Neural crest cell (in vitro differentiated cells): ENCODE measurements at places on chromosomes 2 and 18. TPM values are rescaled to one million over a fixed set of nuclear protein-coding genes. Genes with fewer than 3 reads are reported as not detected.
A peak's percentile ranks its signal among the peaks of the same experiment; 100 is the strongest.

DNA sequence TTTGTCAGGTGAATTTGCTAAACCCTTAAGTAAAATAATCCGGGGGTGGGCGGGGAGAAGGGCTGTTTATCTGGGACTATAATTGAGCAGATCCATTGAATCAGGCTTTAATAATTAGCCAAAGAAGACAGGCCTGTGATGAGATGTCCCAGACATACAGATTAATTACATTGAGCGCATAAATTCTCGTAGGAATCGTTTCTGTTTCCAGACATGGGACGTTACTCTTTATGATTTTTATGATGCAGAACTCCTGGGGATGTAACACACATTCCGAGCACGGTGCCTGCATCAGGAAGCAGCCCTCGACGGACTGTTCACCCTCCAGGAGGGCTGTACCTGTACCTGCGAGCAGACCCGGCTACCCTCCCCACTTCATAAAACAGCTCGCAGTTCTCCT, 88.9 kb downstream of the SMIM21 start:
- peaks cover 25% of the 10 kb centered on the region for H3K4me1 ChIP-seq
- H3K36me3 ChIP-seq = no peaks in the 10 kb centered on the region
- no peak overlapping the region for H3K27ac ChIP-seq
- H3K27me3 ChIP-seq = peaks cover 74% of the 10 kb centered on the region
- no peak overlapping the region for H3K4me3 ChIP-seq

GRCh38 chr2:70084973-70085710, 2.1 kb upstream of the PCBP1 start:
- peak overlapping the region; percentile 100 for H3K27ac ChIP-seq
- H3K4me1 ChIP-seq = peaks cover 43% of the 10 kb centered on the region
- no peak for DNase-seq
- peaks cover 8% of the 10 kb centered on the region for H3K27me3 ChIP-seq

The ATP8B1 gene
- total RNA-seq = 0.05 and 0.09 TPM in 2 replicates

The RNF103 gene
- total RNA-seq = 13.5 and 13.8 TPM in 2 replicates

DNA sequence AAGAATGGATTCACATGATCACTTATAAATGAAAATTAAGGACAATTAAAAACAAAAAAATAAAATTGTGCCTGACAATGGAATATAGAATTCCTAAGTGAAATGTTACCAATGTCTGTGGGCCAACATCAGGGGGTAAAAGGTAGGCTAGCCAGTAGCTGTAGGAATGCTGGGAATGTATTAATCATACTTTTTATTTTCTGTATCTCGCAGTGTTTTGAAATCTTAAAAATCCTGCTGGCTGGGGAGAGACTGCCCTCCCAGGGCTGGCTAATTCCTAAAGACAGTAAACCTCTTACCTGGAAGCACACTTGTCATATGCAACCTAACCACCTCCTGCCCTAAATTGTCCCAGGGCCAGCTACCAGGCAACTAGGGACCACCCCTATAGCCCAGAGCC, 69.8 kb downstream of the REV1 start:
- H3K4me3 ChIP-seq = no peak overlapping the region
- peak overlapping the region; percentile 3 for H3K27ac ChIP-seq
- H3K36me3 ChIP-seq = peaks cover 15% of the 10 kb centered on the region
- DNase-seq = no peak
- no peaks in the 10 kb centered on the region for H3K27me3 ChIP-seq

GRCh38 chr2:200199576-200200263, 106.8 kb upstream of the SPATS2L start:
- H3K27ac ChIP-seq = no peak overlapping the region
- DNase-seq = no peak
- H3K36me3 ChIP-seq = no peaks in the 10 kb centered on the region
- H3K27me3 ChIP-seq = no peaks in the 10 kb centered on the region
- peaks cover 6% of the 10 kb centered on the region for H3K4me1 ChIP-seq

The CXCR4 gene
- total RNA-seq = 37.5 and 39.5 TPM in 2 replicates

GRCh38 chr2:67733517-67733916, 329.3 kb downstream of the C1D start:
- H3K4me3 ChIP-seq = no peak overlapping the region
- H3K36me3 ChIP-seq = no peaks in the 10 kb centered on the region
- DNase-seq = peak; percentile 1
- H3K27ac ChIP-seq = no peak overlapping the region

GRCh38 chr18:10838553-10838952, 310.8 kb downstream of the PIEZO2 start:
- H3K27ac ChIP-seq = no peak overlapping the region
- no peak for DNase-seq
- peaks cover 3% of the 10 kb centered on the region for H3K4me1 ChIP-seq
- H3K27me3 ChIP-seq = no peaks in the 10 kb centered on the region
- H3K36me3 ChIP-seq = no peaks in the 10 kb centered on the region

GRCh38 chr2:226797989-226798421, 1.6 kb downstream of the IRS1 start:
- H3K4me1 ChIP-seq = peaks cover 43% of the 10 kb centered on the region
- DNase-seq = no peak
- peaks cover 15% of the 10 kb centered on the region for H3K36me3 ChIP-seq
- no peak overlapping the region for H3K27ac ChIP-seq
- H3K27me3 ChIP-seq = peaks cover under 1% of the 10 kb centered on the region

- H3K27ac ChIP-seq = no peak overlapping the region
- H3K4me3 ChIP-seq = no peak overlapping the region
- peaks cover 6% of the 10 kb centered on the region for H3K36me3 ChIP-seq
These were observed 716.8 kb downstream of the SUCLG1 start for GRCh38 chr2:83742117-83742782.

DNA sequence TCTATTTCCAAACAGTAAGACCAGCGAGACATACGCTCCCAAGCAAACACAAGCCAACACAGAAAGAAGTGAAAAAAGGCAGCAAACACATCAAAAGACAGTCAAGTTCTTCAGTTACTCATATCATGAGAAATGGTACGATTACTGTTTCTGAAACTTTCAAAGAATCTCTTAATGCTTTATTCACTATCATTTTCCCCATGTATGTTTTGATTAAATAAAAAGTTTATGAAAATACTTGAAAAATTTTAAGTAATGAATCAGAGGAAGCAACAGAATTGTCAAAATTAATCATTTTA, 114.9 kb downstream of the HDAC4 start:
- DNase-seq = no peak
- no peak overlapping the region for H3K4me3 ChIP-seq
- no peaks in the 10 kb centered on the region for H3K27me3 ChIP-seq

GRCh38 chr2:43184339-43184895, 42.0 kb downstream of the ZFP36L2 start:
- DNase-seq = no peak
- peak overlapping the region; percentile 37 for H3K27ac ChIP-seq
- no peak overlapping the region for H3K4me3 ChIP-seq
- peaks cover 8% of the 10 kb centered on the region for H3K4me1 ChIP-seq
- H3K36me3 ChIP-seq = no peaks in the 10 kb centered on the region
- no peaks in the 10 kb centered on the region for H3K27me3 ChIP-seq

The MEIS1 gene
- total RNA-seq = 101 and 107 TPM in 2 replicates

The OSR1 gene
- total RNA-seq = 0.33 and 0.45 TPM in 2 replicates

DNA sequence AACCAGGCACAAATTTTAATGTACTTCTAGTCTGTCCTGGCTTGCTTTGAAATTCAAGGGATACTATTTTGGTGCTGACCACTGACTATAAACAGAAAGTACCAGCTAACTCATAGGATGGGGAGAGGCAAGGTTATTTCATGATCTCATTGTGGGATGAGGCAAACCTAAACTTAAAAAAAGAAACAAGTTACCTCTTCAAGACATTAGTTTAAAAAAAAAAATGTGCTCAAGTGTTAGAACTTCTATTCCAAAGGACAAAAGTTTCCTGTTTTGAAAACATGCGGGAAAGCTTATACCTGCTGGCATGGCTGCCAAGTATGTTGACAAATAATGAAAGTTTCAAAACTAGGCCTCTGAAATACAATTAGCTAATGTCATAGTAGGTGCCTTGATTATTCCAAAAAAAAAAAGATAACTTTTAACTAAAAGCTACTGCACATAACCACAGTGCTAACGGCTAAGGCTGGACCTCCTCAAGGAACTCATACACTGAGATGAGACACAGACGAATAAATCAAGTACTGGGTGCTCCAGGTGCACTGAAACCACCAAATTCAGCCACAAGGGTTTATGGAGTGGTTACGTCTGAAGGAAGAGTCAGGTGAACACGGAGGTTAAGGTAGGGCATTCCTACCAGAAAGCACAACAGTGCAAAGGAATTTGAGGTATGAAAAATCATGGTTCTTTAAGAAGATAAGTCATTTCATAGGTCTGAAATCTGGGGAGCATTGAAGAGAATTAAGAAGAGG, 38.1 kb downstream of the TMEM131 start:
- peaks cover 6% of the 10 kb centered on the region for H3K36me3 ChIP-seq
- no peak for DNase-seq
- H3K27ac ChIP-seq = no peak overlapping the region
- no peak overlapping the region for H3K4me3 ChIP-seq
- peaks cover 20% of the 10 kb centered on the region for H3K4me1 ChIP-seq
- no peaks in the 10 kb centered on the region for H3K27me3 ChIP-seq

DNA sequence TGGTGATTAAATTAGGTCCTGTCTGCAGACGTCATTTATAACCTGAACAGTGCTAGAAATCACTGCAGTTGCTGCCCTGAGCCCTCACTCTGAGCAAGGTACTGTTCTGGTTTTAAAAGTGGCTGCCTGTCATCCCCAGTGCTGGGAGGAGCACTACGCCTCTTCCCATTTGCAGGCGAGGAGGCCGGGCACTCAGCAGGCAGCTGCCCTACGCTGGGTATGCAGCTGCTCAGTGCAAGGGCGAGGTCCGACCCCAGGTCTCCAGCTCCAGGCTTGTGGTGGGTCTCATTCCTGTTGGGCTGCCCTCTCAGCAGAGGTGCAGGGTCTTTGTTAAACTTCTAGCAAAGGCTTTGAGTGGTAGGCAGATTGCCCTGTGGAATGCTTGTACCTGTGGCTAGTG, 15.7 kb downstream of the CNDP2 start:
- DNase-seq = no peak
- H3K27ac ChIP-seq = no peak overlapping the region
- H3K4me3 ChIP-seq = no peak overlapping the region
- no peaks in the 10 kb centered on the region for H3K27me3 ChIP-seq

GRCh38 chr2:84832772-84833461, 48.0 kb downstream of the TRABD2A start:
- H3K4me1 ChIP-seq = peaks cover 5% of the 10 kb centered on the region
- no peak overlapping the region for H3K4me3 ChIP-seq
- peak overlapping the region; percentile 19 for H3K27ac ChIP-seq
- H3K27me3 ChIP-seq = no peaks in the 10 kb centered on the region
- H3K36me3 ChIP-seq = peaks cover 11% of the 10 kb centered on the region

DNA sequence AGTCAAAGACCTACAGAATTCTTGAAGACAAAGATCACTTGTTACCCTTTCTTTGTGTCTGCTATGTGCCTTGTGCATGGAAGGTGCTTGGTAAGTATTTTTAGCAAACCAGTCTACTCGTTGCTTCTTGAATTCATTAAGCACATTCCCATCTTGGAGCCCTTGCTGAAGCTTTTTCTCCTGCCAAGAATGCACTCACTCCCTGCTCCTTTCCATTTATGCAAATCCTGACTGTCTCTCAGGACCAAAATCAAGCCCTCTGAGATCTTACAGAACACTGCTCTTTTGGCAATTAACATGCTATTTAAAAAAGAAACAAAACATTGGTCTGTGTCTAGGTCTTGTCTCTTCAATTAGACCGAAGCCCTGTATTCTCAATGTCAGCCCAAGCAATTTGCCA, 75.8 kb downstream of the CLHC1 start:
- no peak for DNase-seq
- peaks cover 41% of the 10 kb centered on the region for H3K4me1 ChIP-seq
- no peaks in the 10 kb centered on the region for H3K27me3 ChIP-seq
- no peak overlapping the region for H3K4me3 ChIP-seq
- no peak overlapping the region for H3K27ac ChIP-seq
- H3K36me3 ChIP-seq = no peaks in the 10 kb centered on the region

DNA sequence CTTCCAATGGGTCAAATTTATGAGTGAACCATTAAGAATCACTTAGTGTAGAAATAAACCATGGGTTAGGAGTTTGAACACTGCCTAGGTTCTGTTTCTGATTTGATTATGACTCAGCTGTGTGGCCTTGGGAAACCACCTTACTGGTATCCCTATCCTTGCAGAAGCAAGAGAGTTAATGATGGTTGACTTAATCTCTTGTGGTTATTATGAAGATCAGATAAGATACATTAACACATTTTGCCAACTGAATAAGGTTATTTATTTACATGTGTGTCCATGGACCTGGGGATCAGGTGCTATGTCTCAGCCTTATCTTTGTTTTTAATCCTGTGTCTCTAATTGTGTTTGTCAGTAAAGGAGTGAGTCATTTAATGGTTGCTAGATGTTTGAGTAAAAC, 5.4 kb upstream of the KCNJ13 start:
- no peaks in the 10 kb centered on the region for H3K27me3 ChIP-seq
- DNase-seq = no peak
- peaks cover 7% of the 10 kb centered on the region for H3K4me1 ChIP-seq
- no peak overlapping the region for H3K4me3 ChIP-seq
- peaks cover 6% of the 10 kb centered on the region for H3K36me3 ChIP-seq
- H3K27ac ChIP-seq = no peak overlapping the region

DNA sequence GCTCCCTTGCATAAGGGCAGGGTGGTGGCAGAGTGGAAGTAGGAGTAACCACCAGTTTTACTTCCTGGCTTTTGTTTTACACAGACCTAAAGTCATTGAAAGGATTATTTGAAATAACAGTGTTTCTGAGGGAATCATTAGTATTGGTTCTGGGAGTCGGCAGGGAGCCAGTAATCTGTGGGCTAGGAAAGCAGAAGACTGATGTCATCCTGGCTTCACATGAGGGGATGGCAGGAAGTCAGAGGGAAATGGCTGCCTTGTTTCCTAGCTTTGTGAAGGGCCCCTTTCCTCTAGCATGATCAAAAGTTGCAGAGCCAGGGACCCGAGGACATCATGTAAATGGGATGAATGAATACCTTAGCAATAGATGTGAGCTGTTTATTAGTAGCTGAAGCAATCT, 792.6 kb downstream of the CPS1 start:
- DNase-seq = no peak
- H3K27ac ChIP-seq = no peak overlapping the region
- no peaks in the 10 kb centered on the region for H3K36me3 ChIP-seq
- H3K4me1 ChIP-seq = no peaks in the 10 kb centered on the region

DNA sequence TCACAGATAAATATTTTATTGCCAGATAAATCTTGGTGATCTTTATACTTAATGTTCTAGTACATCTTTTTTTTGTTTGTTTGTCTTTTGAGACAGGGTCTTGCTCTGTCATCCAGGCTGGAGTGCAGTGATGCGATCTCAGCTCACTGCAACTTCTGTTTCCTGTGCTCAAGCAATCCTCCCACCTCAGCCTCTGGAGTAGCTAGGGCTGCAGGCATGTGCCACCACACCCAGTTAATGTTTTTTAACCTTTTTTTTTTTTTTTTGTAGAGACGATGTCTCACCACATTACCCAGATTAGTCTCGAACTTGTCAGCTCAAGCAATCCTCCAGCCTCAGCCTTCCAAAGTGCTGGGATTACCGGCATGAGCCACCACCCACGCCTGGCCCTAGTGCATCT, 9.1 kb upstream of the C1GALT1C1L start:
- H3K36me3 ChIP-seq = peaks cover 2% of the 10 kb centered on the region
- no peak overlapping the region for H3K27ac ChIP-seq
- no peak overlapping the region for H3K4me3 ChIP-seq
- DNase-seq = no peak
- H3K4me1 ChIP-seq = no peaks in the 10 kb centered on the region
- H3K27me3 ChIP-seq = no peaks in the 10 kb centered on the region

GRCh38 chr2:170155022-170155722, 22.8 kb upstream of the MYO3B start:
- H3K27ac ChIP-seq = no peak overlapping the region
- H3K36me3 ChIP-seq = no peaks in the 10 kb centered on the region
- DNase-seq = no peak
- no peaks in the 10 kb centered on the region for H3K27me3 ChIP-seq
- no peak overlapping the region for H3K4me3 ChIP-seq
- H3K4me1 ChIP-seq = peaks cover 6% of the 10 kb centered on the region

The TXNL1 gene
- 85.8 and 86.0 TPM in 2 replicates for total RNA-seq

The SATB2 gene
- total RNA-seq = 9.2 and 10.1 TPM in 2 replicates
